ENCODE measurements at places on chromosomes 5 and 9. TPM values are rescaled to one million over a fixed set of nuclear protein-coding genes. Genes with fewer than 3 reads are reported as not detected.

Gene CAPSL
- total RNA-seq: not detected

Gene UBE2QL1
- total RNA-seq: 2.0 TPM

Gene KIF12
- total RNA-seq: not detected

Gene CTNND2
- 8.3 TPM for total RNA-seq

Gene ANXA1
- total RNA-seq: 995 TPM

Gene THBS4
- 28.2 TPM for total RNA-seq

Gene AGXT2
- total RNA-seq: not detected

Gene LHX2
- not detected for total RNA-seq
